ENCODE measurements at places on chromosomes 5 and 9.
A peak's percentile ranks its signal among the peaks of the same experiment; 100 is the strongest.

DNA sequence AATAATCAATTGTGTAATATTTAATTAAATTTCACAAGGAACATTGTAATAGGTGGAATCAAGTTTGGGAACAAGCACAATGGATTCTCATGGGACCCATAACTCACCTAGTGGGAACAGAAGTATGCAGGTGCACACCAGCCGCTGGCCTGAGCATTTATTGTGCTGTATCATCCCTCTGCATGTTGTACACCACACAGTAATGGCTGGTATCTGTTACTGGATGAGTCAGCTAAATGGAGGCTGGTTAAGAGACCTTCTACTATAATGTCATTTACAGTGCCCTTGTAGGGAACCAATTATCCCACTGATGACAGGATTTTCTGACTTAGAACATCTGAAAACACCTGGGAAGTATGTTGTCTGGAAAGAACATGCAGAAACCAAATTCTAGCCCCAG, 3.2 kb upstream of the MAP3K1 start:
- DNase-seq = peak; percentile 6

DNA sequence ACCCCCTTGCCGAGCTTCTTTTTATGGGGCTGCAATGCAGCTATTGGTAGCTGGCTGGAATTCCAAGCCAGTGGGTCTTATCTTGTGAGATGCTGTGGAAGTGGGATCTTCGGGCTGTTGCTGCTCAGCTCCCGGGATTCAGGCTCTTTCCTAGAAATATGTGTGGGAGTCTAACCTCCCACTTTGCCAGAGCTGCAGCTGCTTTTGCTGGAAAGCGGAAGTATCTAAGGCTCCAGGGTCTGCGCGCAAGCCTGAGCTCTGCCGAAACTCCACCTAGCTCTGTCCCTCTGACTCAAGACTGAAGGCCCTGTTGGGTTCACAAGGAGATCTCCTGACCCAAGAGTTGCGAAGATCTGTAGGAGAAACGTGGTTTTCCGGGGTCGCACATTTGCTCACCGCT, 151.1 kb upstream of the ANKRD55 start:
- DNase-seq = no peak

DNA sequence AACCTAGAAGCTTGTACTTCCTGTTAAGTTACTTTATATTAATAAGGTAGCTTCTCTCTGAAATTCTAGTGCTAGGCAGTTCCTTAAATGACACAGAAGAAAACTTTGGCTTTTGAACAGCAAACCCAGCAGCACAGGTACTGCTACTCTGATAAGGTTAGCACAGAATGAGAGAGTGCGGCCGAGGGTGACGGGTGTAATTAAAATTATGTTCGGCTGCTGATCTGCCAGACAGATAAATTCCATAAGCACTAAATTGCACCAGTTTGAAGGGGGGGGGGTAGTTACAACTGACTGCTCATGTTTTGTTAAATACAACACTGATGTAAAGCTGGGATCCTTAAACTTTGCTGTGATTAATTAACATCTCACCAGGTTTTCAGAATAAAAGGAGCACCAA, 475.1 kb downstream of the SPOCK1 start:
- no peak for DNase-seq

DNA sequence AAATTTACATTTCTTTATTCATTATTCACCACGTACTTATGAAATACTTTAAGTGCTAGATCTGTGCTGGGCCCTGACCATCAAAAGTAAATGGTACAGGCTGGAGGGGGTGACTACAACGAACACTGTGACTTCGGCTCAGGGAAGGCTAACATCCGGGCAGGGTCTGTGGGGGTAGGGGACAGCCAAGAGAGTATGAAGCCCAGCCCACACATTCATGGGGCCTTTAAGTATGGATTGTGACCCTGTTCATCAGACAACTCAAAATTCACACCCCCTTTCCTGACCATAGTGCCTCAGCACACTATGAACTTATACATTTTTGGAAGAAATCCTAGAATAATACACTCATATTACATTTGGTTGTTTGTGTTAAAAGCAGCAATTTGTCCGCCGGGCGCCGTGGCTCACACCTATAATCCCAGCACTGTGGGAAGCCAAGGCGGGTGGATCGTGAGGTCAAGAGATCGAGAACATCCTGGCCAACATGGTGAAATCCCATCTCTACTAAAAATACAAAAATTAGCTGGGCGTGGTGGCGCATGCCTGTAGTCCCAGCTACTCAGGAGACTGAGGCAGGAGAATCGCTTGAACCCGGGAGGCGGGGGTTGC, 33.3 kb downstream of the MORN5 start:
- DNase-seq = no peak

DNA sequence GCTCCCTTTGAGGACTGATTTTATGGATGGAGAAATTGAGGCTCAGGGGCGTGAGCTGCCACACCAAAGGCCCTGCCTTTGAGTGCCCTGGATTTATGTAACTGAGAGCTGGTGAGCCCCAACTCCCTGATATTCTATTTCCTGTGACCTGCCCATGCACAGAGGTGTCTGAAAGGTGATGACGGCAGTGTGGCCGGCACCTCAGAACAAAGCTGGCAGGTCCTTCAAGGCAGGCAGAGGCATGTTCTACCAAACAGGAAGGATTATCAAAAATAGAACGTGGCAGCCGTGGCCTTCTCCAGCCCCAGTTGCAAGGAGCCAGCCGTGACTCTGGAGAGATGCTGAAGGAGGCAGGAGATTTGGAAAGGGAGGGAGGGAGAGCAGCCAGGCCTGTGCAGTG, 36.2 kb downstream of the INSYN2B start:
- DNase-seq = no peak

DNA sequence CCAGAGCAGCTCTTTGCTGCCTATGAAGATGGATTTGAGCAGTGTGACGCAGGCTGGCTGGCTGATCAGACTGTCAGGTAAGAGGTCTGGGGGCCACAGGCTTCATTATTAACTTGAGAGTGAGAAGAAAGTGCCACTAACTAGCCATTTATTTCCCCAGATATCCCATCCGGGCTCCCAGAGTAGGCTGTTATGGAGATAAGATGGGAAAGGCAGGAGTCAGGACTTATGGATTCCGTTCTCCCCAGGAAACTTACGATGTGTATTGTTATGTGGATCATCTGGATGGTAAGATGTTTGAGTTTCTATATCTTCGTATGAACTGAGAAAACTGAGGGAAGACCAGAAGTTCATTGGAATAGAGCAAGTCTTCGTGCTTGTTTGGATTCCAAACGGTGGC, 22.1 kb downstream of the VCAN start:
- DNase-seq = no peak

DNA sequence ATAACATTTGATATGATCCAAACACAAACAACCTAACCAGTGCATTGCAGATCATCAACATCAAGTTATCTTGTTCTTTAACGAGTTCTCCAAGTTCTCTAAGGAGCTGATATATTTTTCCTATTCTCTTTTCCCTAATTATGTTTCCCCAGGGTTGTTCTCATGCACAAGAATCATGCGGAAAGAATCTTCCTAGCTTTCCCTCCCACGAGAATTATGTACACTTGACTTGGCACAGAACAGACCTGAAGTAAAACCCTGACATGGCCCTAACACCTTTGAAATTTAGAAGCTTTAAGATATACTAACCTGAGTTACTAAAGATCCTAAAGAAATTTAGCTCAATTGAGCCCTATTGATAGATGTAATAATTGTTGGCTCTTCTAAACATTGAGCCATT, 110.7 kb upstream of the FST start:
- DNase-seq = peak; percentile 69

DNA sequence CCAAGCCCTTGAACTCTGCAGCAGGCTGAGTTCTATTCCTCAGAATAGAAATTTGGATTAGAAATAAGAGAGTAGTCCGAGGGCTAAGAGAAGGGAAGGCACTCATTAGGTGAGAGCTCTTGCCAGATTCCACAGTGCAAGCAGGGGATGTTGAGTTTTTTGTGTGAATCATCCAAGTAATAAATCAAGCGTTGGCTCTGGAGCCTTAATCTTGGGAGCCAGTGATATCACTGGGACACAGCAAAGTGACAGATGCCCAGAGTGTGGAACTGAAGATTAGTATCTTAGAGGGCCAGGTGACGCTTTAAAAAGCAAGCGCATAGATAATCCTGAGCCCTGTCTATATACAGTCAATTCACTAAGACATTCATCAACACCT, 60.3 kb downstream of the FOXD1 start:
- no peak for DNase-seq

DNA sequence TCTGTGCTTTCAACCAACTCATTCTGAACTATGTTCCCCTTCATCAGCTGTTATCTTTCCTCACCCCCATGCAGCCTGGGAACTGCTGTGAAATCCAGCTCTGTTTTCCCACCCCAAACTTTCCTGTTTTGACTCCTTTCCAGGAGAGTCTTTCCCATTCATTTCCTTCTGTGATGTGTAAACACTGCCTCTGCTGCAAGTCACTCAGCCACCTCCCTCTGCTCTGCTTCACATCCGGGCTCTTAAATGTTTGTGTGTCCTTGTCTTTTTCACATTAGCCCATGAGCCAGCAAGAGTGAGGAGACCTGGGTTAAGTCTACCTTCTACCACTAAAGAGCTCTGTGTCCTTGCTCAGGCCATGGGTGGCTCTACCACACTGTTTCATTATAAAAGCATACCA, 137.5 kb downstream of the ICE1 start:
- DNase-seq = no peak

GRCh38 chr5:132226516-132227234, 978 bp downstream of the P4HA2 start:
- peak; percentile 59 for DNase-seq

GRCh38 chr5:980001-980588, 28.5 kb upstream of the NKD2 start:
- DNase-seq = no peak

GRCh38 chr9:94802251-94802650, 75.8 kb downstream of the AOPEP start:
- DNase-seq = no peak

GRCh38 chr9:89357331-89358197, 39.3 kb downstream of the SECISBP2 start:
- no peak for DNase-seq

DNA sequence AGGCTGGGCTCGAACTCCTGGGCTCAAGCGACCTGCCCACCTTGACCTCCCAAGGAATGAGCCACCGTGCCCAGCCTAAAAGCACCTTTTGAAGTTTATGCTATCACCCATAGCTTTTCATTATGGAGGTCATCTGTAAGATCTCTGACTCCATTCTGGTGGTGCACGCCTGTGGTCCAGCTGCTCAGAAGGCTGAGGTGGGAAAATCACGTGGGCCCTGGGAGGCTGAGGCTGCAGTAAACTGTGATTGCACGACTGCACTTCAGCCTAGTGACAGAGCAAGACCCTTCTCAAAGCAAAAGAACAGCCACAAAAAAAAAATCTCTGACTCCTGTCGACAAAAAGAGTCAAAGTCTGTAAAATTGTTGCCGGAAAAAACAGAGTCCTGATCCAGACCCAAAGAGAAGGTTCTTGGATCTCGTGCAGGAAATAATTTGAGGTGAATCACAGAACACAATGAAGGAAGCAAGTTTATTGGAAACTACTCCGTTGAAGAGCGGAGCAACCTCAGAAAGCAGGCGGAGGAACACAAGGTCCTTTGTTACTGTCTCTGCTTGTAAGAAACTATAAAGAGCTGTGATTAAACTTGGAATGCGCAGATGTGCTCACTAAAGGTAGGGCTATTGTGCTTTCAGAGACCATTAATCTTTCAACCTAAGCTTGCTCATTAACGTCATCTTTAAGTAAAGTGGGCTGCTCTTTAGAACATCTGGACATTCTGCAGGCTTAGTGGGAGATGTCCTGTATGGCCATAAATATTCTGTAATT, 2.0 kb upstream of the HAUS6 start:
- DNase-seq = no peak

GRCh38 chr5:55429613-55430253, 105.0 kb downstream of the PLPP1 start:
- DNase-seq = no peak

DNA sequence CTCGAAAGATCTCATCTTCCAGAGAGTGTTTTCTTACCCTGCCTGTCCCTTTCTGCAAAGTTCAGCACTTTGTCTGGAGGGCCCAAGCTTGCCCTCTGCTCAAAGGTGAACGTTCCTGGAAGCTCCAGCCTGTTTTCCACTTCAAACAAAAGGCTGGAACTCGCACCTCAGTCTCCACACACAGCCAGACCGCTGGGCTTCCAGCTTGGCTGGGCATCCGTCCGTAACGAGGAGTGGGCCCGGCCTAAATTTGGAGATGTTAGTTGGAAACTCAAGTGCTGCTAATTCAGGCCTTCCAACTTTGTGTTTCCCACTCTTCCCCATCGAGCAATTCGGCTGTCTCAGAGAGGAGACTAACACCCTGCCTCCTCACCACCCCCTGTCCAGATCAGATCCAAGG, 35.1 kb downstream of the FGF18 start:
- DNase-seq = no peak

- DNase-seq = no peak
Observed at GRCh38 chr9:109088221-109088620, 31.5 kb downstream of the TMEM245 start.

DNA sequence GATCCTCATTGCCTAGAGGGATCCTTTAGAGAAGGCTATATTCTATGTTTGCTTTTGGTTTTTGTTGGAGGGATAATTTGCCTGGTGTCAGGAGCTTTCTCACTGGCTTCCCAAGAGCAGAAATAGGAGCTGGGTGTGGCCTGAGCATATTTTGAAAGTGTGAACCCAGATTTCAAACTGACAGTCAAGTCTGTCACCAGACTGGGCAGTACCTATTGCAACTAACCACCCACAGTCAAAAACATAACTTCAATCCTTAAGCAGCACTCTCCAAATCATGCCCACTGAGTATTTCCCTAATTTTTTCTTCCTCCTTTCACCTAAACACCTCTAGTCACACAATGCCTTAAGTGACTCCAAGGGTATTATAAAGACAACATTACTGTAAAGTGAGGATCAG, 278.4 kb downstream of the EBF1 start:
- no peak for DNase-seq

DNA sequence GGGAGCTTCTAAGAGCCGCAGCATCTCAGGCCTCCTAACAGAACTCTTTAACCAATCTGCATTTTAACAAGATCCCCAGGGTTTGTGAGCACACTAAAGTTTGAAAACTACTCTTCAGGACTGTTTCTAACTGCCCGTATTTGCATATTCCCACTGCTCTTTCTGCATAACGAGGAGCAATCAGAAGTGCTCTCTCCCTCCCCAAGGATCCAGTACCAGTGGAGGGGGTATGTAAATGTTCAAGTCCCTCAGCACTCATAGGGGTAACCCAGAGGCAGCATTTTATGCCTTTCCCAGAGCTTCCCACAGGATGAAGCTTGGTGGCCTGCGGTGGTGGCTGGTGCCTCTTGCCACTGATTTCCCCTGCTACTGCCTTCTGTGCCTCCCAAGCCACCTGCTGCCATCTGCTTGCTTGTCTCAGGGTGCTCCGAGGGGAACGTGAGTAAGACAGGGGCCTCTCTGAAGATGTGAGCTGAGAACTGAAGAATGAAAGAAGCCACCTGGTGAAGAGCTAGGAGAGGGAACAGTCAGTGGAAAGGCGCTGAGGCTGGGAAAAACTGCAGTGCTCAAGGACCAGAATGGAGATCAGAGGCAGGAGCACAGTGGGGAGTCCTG, 30.0 kb upstream of the PPP1R2B start:
- DNase-seq = no peak

All from fibroblast of lung (primary cell).